ENCODE measurements at places on chromosomes 1 and 21. TPM values are rescaled to one million over a fixed set of nuclear protein-coding genes. Genes with fewer than 3 reads are reported as not detected.

DNA sequence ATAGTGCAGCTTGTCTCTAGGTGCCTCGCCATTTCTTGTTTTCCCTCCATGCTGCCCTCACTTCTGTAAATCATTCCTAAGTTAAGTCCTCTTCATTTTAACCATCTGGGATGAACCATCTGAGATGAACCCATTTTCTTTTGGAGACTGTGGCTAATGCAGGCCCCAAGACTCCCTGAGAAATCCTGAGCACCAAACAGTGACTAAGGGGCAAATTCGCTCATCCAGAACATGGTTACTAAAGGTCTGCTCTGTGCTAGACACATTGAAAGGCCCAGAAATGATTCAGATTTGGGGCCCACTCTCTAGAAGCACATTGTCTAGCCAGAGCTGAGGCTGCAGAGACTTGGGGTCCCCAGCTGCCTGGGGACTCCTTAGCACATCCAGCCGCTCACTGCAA is 151.9 kb upstream of the CTTNBP2NL start:
- no peaks in the 10 kb centered on the region for H3K36me3 ChIP-seq
- no peak overlapping the region for H3K4me3 ChIP-seq
- no peak for DNase-seq
- no peaks in the 10 kb centered on the region for H3K4me1 ChIP-seq

DNA sequence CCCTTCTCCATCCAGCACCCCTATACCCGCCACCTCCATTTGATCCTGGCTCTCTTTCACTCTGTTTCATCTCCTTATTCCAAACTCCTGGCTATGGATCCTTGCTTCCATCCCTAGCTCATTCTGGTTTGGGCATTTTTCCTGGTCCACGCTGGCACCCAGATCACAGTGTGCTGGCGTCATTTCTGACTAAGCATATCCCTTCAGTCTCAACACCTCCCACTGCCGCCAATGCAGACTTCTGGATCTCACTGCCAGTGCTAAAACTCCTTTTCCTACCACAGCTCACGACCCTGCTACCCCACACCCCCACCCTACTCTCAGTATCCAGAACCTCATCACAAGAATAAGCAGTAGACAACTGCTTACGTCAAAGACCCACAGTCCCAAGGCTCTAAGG is 16.3 kb downstream of the SEC16B start:
- no peaks in the 10 kb centered on the region for H3K36me3 ChIP-seq
- no peak overlapping the region for H3K27ac ChIP-seq
- H3K4me3 ChIP-seq, result no peak overlapping the region
- H3K27me3 ChIP-seq, result no peaks in the 10 kb centered on the region
- DNase-seq, result no peak

GRCh38 chr1:231665101-231665500 is 38.5 kb downstream of the DISC1 start:
- no peaks in the 10 kb centered on the region for H3K4me1 ChIP-seq
- no peak for DNase-seq
- H3K36me3 ChIP-seq, result no peaks in the 10 kb centered on the region
- H3K4me3 ChIP-seq, result no peak overlapping the region

GRCh38 chr1:8104278-8105236 is 78.4 kb upstream of the ERRFI1 start:
- no peak overlapping the region for H3K4me3 ChIP-seq
- no peak overlapping the region for H3K27ac ChIP-seq
- no peaks in the 10 kb centered on the region for H3K27me3 ChIP-seq
- no peaks in the 10 kb centered on the region for H3K36me3 ChIP-seq
- H3K4me1 ChIP-seq, result no peaks in the 10 kb centered on the region

GRCh38 chr1:206783506-206783905 is 11.2 kb upstream of the IL10 start:
- peaks cover 3% of the 10 kb centered on the region for H3K27me3 ChIP-seq
- no peaks in the 10 kb centered on the region for H3K4me1 ChIP-seq
- no peak overlapping the region for H3K4me3 ChIP-seq

KCNJ15 gene
- 1.4 TPM for total RNA-seq

GUCA2B gene
- not detected for total RNA-seq

OR14K1 gene
- not detected for total RNA-seq

GABRD gene
- not detected for total RNA-seq

HTR1D gene
- 1.5 TPM for total RNA-seq

All from endothelial cell of umbilical vein (primary cell).